Activated T-cell treated with anti-CD3 and anti-CD28 coated beads, Interleukin-2, amount 50 U/mL, for 4 hours (primary cell): ENCODE measurements at places on chromosomes 3 and 15.

- DNase-seq, result no peak
Observed at GRCh38 chr3:46692566-46692990, 901 bp downstream of the ALS2CL start.

DNA sequence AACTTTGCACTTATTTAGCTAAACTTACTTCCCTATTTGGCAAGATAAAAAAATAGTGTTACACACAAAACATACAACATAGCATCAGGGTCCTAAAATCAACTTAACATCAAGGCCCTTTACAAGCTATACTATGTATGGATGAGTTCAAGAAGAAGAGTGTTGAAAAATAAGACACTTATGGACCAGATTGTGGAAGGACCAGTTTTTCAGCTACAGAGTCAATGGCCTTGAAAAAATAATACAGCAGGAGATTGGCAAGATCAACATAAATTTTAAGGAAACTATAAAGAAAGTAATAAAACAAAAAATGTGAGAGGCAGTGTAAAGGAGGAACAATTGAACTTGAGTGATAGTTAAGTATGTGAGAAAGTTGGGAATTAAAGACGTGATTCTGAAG, 66.3 kb upstream of the BBX start:
- no peak for DNase-seq

DNA sequence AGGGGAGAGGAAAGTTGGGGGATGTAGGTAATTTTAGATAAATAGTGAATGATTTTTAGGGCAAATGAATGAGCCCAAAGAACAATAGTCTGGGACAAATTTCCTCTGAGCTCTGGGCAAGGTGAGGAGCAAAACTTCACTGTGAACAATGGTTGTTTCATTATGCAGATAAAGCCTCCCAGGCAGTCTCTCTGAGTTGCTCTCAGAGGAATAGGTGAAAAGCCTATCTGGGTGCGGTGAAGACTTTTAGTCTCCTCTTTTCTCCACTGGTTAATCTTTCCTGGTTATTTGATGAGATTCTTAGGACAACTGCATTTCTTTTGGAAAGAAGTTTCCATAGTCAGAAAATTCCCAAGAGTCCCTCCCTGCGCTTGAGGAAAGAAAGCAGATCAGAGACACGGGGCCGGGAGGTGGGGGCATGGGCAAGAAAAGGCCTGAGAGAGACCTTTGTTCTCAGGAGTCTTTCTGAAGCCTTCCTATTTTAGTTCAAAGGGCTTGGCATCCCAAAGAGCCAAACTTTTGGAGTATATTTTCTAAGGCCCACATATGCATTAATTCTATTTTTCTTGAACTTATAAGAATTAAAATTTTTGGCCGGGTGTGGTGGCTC, 353.6 kb upstream of the SLCO3A1 start:
- no peak for DNase-seq

- DNase-seq, result no peak
Observed at GRCh38 chr15:59833366-59833765, 144.2 kb upstream of the BNIP2 start.

- DNase-seq, result no peak
Observed at GRCh38 chr3:187006864-187007630, 76.7 kb downstream of the ST6GAL1 start.

DNA sequence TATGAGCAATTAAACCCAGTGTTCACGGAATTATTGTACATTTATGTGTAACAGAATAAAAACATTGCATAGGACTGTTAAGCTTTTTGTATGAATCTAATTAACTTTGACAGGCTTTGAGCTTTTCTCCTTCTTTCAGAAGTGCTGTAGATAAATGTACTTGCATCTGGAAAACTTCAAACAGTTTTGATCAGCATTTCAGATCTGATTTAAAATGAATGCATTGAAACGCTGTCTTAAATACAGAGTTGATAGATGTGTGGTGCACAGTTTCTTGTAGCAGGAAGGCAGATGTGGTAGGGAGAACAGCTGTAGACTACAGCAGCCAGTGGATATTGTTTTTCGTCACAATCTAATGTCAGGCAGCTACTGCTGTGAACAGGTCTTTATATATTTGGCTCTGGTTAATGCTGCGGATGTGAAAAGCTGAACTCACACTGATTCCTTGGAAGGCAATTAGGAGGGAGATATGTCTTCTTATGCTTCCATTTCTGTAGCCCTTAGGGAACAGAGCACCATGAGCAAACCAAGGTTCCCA, 193.8 kb upstream of the GOLIM4 start:
- no peak for DNase-seq

DNA sequence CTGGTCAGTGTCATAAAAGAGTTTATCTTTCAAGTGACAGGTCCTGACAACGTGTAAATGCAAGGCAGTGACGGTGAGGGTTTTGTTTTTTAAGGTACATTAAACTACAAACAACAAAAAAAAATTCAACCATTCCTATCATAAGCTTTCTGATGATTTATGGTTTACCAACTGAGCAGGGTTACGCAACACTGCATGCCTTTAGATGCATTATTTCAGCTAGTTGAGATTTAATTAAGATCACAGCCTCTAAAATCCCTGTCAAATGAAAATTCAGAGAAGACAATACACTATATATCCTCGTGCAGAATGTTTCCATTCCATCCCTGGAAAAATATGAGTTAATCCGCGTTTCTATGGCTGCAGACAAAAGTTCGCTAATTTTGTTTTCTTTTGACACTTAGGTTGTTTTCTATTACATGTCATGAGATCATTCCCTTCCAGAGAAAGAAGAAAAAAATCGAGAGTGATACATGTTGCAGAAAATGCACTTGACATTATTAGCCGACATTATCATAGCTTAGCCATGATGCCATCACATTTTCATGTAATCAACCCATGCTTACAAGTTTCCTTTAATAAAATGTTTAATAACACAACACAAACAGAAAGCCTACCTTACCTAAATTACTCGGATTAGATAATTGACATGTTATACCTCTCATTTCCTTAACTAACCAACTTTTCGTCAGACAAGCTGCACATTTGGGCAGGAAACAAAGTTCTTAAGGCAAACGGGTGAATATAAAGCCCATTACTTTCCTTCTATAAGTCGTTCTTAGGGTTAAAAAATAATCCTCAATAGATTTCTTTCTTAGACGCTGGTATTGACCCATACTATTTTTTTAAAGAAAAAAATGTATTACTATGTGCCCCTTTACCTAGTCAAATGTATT, 521.2 kb downstream of the FOXP1 start:
- no peak for DNase-seq

DNA sequence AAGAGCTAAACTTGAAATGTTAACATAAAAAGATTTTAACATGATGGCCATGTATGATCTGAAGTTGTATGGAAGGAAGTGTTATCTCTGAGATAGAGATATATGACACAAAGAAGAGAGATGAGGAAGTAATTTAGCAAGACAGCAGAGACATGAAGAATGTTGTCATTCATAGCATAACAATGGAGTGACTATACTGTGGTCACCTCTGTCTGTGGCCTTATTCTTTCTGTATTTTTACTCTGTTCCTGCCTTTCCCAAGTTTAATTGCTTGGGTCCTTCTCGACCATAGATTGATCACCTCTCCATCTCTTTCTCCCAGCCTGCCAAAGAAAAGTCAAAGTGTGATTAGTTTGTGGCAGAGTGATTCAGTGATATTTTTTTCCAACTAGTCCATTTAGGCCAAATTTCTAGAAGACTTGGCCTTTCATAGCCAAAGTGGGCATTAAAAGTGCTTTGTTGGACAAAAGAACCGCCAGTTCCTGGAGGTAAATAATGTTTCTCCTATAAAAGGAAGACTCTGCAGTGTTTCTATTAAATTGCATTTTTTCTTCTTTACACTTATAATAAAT, 711.9 kb downstream of the CADM2 start:
- DNase-seq, result no peak

DNA sequence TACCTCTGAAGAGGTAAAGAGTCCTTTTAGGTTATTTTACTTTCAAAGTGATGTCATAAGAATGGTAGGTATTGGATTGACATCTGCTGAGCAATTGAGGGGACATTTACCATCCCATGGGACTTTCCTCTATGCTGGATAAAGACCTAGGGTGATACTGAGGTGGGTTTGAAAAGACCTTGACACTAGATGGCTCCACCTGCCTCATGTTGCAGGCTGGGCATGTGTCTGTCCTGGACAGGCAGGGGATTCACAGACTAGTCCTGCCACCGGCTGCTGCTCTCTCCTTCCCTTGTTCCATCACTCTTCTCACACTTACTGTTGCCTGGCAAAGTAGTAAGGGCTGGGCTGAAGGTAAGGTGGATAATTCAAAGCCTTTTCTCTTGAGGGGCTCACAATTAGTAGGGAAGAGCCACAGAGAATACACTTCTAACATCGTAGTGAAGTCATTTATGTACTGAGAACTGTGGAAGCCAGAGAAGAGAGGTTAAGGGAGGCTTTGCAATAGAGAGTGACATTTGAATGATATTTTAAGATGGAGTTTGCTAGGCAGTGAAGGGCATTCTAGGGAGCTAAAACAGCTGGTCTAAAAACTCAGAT, 27.7 kb downstream of the TRAK1 start:
- no peak for DNase-seq

- DNase-seq, result no peak
Observed at GRCh38 chr3:174329321-174329720, 529.8 kb upstream of the NAALADL2 start.

GRCh38 chr15:85693277-85693676, 101.4 kb downstream of the KLHL25 start:
- no peak for DNase-seq

- no peak for DNase-seq
Observed at GRCh38 chr3:115418583-115418982, 204.7 kb upstream of the GAP43 start.

GRCh38 chr3:79983118-79983517, 215.3 kb upstream of the ROBO1 start:
- DNase-seq, result no peak

GRCh38 chr3:187616307-187616972, 53.8 kb downstream of the SST start:
- peak; percentile 24 for DNase-seq

DNA sequence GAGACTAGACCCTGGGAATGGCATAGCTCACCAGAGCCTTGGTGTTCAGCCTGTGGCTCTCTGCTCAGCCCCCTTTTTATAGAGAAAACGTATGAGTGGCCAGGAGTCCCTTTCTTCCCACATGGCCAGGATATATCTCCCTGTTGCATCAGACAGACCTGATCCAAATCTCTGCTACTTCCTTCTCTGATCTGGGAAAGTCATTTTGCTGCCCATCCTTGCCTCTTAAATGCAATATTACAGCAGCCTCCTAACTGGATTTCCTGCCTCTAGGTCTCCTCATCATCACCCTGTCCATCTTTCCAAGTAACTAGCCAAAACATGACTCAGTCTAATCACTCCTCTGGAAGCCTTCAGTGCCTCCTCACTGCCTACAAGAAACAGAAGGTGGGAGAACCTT, 42.9 kb downstream of the CTDSPL start:
- DNase-seq, result no peak

- DNase-seq, result peak; percentile 43
Observed at GRCh38 chr3:15241341-15241740, 35.3 kb downstream of the CAPN7 start.
